ENCODE measurements at places on chromosomes 2 and 18.

DNA sequence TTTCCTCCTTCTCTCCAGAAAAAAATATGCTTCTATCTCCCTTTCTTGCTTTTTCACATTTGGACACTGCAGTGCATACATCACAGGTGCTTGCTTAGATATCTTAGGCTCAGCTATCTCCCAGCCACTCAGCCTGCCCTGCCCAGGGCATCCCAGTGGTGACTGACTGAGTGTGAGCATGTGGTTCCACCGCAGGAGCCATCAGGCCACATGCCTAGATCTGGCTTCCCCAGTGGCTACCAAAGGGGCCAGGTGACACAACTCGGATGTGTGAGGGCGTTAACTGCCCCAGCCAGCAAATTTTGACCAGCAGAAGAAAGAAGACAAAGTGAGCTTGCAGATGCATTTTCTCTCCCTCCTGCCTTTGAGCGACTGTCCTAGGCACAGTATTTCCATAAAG is 25.5 kb downstream of the SP5 start:
- DNase-seq: no peak

GRCh38 chr2:172283476-172283875 is 143.9 kb upstream of the ITGA6 start:
- no peak for DNase-seq

DNA sequence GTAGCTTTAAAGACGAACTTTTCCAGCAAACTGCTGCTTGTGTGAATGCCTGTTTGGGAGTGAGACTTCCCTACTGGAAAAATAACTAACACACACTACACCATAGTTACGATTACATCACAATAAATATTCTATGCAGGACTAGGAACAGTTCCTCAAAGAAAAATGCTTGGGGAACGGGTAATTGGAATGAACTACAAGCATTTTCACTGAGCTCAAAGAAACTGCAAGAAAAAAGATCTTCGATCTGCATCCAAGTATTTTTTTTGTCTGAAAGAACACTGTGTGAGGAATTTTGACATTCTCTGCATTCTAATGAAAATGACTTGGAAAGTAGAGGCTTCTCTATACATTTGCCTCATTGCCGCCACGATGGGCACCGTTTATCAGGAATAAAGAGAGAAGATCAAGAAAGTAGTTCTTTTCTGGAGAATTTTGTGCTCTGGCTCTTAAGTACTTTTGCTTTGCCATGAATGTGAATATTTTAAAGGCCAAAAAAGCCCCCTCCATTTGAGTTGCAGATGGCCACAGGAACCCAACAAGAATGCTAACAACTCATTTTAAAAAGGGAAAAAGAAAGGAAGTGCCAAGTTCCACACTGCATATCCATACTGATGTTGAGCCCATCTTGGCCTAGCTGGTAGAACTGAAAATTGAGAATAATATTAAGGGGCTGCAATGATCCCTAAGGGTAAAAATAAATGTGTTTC is 13.6 kb downstream of the LYPD1 start:
- DNase-seq: no peak

DNA sequence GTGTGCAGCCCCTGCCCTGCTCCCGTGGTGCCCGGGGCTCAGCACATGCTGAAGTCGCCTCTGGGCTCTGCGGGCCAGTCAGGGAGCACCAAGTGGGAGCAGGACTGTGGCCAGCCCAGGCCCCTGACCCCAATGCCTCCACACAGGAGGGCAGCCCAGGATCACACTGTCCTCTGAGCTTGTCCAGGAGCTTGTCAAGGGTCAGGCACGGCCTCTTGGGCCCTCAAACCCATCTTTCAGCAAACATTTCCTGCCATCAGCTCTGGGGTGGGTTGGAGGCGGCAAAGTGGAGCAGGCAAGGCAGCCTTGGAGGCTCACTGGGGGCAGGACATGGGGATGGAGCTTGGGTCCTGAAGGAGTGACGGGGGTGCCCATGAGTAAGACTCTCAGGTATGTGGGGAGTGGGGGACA is 10.3 kb downstream of the SNED1 start:
- DNase-seq: no peak

GRCh38 chr18:47935321-47936055 is 5.0 kb upstream of the SMAD2 start:
- DNase-seq: no peak

GRCh38 chr2:127124426-127124825 is 17.5 kb upstream of the BIN1 start:
- DNase-seq: no peak

- DNase-seq: no peak
These were observed 1072.4 kb upstream of the ZEB2 start for GRCh38 chr2:145592361-145592760.

DNA sequence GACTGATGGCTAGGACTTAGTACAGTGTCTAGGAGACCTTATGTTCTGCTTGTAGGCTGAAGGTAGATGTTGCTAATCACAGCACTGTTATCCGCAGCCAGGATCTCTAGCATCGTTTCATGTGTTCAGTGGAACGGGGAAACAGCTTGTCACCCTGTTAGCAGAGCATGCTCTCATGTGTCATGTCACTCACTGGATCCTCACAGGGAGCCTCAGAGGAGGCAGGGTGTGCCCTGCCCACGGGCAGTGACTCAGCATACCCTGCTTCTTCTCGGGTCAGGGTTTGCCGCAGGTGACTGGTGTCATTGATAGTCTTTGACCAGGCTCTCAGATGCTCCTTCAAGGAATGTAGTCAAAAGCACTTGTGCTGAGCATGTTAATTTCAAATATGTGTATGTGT is 44.4 kb downstream of the RPIA start:
- DNase-seq: peak; percentile 23

DNA sequence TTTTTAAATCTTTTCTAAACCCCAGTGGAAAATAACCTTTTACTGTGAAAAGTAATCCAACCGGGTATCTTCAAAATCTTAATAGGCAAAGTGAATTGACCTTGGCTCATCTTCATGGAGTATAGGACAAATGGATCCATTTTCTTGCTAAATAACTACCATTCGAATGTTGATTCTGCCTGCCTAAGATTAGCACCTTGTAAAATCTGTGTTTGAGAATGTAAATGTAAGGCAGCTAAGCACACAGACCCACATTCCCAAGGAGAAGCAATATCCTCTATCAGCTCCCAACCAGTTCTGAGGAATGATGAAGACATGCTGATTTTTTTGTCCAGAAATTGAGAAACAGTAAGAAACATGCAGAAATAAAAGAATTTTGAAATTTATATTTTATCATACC is 509.8 kb upstream of the SMIM21 start:
- no peak for DNase-seq

- DNase-seq: no peak
These were observed 137.2 kb upstream of the TTC39C start for GRCh38 chr18:23877371-23877770.

DNA sequence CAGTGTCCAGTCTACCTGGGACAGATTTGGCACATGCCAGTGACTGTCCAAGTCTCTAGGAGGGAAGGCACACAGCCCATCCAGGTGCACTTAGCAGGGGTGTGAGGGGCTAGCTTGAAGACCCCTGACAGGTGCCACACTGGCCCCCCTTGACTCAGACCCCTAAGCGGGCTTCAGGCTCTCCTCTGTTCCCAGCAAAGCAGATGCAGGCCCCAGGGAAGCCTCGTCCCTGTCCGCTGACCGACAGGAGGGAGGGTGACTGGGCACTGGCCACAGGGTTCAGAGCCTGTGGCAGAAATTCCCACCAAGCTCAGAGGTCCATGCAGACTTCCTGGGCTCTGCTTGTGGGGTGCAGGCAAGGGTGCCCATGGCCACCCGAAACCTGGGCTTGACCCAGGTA is 239.8 kb upstream of the MYT1L start:
- DNase-seq: no peak

GRCh38 chr2:206804326-206804725 is 38.9 kb downstream of the FASTKD2 start:
- no peak for DNase-seq

DNA sequence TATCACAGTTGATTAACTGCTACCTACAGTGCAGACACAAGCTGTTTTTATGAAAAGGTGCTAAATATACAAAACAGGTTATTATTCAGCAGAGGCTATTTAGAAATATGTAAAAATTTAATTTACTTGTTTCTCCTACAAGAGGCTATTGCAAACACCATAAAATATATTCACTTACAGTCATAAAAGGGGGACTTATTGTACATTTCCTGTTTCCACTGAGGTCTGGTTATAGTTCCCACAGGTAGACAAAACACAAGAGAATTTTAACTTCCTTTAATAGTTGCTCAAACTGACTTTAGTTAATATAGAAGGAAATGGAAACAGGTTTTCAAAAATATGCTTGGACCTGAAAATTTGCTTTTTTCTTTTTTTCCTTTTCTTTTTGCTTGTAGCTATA is 40.0 kb upstream of the FRZB start:
- DNase-seq: no peak

GRCh38 chr2:70517804-70518203 is 35.8 kb downstream of the TGFA start:
- no peak for DNase-seq

DNA sequence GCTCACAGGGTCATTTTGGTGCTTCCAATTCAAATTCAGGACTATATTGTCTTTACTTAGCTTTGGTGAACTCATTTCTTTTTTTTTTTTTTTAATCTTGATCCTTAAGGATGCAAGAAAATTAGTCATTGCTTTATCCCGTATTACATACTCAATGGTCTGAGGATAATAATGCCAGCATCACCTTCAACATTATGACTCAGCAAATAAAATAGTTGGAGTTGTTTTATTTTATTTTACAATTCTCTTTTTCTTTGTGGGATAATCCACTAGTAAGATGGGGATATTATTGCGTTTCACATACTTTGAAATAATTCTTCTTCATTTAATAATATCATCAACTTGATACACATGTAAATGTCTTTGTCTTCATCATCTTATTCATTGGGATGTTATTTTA is 954.9 kb upstream of the GYPC start:
- no peak for DNase-seq

GRCh38 chr18:22173928-22174301 is 4.5 kb downstream of the GATA6 start:
- DNase-seq: no peak

DNA sequence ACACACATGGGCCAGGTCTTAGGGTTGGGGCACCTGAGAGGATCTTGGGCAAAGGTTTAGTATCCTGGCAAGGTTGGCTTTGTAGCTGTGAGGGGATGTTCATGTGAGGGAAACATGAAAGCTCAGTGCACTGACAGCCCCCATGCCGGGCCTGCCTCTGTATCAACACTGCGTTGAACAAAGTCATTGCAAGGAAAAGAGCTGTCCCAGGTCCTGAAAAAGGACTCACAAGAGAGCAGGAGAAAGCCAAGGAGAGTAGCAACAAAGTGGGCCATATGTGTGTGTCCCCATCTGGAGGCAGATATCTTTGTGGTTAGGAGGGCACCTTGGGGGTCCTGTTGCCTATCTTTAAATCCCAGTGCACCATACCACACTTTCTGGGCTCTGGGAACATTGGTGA is 237.8 kb upstream of the THSD7B start:
- DNase-seq: no peak

DNA sequence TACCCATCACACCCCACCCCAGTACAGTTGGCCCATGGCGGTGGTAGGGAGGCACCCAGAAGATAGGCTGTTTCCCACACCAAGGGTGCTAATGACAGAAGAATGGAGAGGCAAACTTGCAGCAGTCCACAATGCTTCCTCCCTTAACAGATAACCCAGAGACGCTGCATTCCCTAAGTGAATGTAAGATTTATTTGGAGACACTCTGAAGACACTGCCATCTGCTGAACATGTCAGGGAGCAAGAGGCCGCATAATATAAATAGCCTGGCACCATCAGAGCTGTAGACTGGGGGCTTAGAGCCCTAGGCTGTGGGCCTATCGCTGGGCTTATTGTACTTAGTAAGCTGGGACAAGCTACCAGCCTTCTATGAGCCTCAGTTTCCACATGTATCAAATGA is 2.2 kb upstream of the IWS1 start:
- no peak for DNase-seq

DNA sequence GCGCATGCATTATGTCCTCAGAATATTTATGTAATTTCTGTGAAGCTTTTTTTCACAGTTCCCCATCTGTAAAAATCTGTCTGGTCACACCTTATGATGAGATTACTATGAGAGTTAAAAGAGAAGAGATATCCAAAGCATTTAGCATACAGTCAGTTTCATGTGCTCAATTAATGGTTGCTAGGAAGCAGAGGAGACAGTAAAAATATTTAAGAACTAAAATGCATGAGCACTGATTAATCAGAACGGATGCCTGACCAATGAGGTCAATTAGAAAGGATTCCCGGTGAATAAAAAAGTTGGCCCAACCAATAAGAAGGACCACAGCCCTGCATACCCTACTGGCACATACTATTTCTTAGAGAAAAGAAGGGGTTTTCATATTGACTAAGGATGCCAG is 12.0 kb upstream of the CRIM1 start:
- no peak for DNase-seq

- no peak for DNase-seq
These were observed 11.8 kb downstream of the CRACDL start for GRCh38 chr2:98924038-98924830.

- no peak for DNase-seq
These were observed 46.5 kb upstream of the KCNE4 start for GRCh38 chr2:223005496-223005895.

GRCh38 chr2:207167099-207167923 is 1.6 kb upstream of the KLF7 start:
- no peak for DNase-seq

- DNase-seq: no peak
These were observed 6.3 kb downstream of the FLACC1 start for GRCh38 chr2:201350879-201351278.

DNA sequence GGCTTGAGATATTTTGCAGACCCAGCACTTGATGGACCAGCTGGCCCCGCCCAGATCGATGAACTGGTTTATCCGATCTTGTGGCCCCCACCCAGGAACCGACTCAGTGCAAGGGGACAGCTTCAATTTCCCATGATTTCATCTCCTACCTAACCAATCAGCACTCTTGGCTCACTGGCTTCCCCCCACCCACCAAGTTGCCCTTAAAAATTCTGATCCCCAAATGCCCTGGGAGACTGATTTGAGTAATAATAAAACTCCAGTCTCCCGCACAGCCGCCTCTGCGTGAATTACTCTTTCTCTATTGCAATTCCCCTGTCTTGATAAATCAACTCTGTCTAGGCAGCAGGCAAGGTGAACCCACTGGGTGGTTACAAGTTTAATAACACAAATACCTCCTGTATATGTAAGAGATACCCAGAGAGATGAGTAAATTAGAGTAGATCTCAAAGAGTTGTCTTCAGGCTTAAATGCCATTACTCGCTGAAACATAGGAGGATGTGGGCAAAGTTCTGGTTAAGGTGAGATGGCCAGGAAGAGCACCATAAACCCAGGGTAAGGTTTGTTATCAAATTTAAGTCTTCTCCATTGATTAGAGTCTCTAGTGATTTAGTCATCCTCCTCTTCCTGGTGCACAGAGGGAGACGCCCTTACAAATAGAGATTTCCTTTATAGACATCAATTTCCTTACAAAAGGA is 222.8 kb downstream of the ARL4C start:
- DNase-seq: no peak

GRCh38 chr2:25315316-25315680 is 26.4 kb downstream of the DNMT3A start:
- no peak for DNase-seq

DNA sequence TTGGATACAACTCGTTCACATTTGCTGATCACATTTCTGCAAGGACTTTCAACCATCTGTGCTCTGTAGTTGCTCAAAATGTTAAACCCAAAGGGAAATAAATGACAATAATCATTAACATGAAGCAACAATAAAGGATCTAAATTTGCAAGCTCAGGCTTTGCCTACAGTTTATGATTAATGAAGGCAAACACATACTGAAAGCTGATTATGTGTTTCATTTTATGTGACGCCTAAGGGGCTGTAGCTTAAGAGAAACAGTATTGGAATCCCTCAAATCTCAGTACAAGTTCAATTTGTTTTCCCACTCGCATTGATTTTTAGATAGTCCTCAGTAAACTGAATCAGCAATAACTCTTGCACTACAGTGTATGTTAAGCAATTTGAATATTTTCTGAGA is 160.3 kb upstream of the FSIP2 start:
- no peak for DNase-seq

All from nucleus accumbens (tissue), 56 donors.